ENCODE measurements at places on chromosomes 16 and 17.

- no peak for DNase-seq
These were observed 418.9 kb upstream of the MAF start for GRCh38 chr16:80019395-80019794.

DNA sequence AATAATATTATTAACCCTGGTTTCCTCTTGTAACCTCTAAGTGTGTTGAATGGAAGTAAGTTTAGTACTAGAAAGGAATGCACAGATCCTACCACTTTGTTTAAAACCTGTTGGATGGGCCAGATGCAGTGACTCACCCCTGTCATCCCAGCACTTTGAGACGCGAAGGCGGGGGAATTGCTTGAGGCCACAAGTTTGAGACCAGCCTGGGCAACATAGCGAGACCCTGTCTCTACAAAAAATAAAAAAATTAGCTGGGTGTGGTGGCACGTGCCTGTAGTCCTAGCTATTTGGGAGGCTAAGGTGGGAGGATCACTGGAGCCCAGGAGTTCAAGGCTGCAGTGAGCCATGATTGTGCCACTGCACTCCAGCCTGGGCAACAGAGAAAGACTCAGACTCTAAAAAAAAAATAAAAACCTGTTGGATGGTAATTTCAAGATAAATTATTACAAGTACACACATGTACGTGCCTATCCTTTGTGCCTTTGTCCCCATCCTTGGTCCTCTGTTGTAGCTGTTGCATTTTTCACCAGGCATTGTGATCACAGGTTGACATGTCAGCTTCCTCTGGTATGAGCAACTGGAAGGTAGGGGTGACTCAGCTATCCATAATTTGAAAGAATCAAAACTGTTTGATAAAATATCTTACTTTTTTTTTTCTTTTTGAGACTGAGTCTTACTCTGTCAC, 30.7 kb upstream of the METTL9 start:
- no peak for DNase-seq

DNA sequence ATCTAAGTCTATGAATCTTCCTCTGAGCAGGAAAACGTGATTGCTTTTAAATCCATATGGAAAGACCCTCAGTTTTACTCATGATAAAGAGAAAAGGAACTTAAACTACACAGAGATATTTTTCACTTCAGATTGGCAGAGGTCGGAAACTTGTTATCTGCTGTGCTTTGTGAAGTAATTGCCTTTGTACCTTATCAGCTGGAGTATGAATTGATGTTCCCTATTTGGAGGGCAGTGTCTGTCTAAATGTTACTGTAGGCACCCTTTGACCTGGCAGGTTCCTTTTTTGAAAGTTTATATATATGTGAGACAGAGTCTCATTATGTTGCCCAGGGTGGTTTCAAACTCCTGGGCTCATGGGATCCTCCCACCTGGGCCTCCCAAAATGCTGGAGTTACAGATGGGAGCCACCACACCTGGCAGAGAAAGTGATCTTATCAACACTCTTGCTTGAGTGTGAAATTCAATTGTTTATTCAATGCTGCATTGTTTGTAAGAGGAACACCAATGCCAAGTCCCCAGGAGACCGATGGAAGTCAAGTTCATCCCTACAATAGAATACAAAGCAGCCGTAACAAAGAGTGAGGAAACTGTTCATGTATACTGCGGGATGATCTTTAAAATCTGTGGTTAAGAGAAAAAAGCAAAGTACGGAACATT, 52.3 kb downstream of the ABCC1 start:
- no peak for DNase-seq

- DNase-seq: no peak
These were observed 26.7 kb downstream of the MAF start for GRCh38 chr16:79573884-79574283.

DNA sequence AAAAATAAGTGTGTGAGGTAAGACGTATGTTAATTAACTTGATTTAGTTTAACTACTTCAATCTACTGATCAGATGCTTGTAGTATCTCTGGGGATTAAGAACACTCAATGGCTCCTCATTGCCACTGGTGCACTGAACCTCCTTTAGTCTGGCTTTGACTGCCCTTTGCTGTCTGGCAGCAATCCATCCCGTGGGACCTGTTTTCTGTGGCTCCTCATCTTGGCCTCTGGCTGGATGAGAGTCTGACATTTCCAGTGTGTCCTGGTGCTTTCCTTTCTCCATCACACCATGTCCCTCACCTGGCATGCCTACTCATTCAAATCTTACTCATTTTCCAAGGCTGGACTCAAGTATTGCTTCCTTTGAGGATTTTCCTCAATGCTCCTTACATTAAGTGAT, 212.2 kb downstream of the CA10 start:
- no peak for DNase-seq
